ENCODE measurements at places on chromosomes 16 and 17.

DNA sequence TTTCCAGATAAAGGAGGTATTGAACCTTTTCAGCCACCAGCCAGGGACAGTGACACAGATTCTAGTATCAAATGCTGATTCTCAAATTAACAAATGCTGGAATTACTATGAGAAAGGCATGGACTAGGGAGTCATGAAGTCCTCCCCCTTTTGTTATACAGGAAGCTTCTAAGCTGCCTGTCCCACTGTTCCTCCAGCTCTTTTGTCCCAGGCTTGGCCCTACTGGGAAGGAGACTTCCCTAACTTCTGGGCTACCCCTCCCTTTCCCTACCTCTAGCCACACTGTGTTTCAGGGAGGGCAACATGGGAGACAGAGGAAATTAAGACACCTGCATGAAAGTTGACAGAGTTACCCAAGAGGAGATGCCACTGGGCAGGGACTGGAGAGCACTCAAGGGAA, 192.5 kb downstream of the CDH13 start:
- no peak overlapping the region for H3K27ac ChIP-seq
- no peak for DNase-seq
- no peaks in the 10 kb centered on the region for H3K36me3 ChIP-seq
- H3K27me3 ChIP-seq, result no peaks in the 10 kb centered on the region
- H3K4me3 ChIP-seq, result no peak overlapping the region
- H3K4me1 ChIP-seq, result no peaks in the 10 kb centered on the region

DNA sequence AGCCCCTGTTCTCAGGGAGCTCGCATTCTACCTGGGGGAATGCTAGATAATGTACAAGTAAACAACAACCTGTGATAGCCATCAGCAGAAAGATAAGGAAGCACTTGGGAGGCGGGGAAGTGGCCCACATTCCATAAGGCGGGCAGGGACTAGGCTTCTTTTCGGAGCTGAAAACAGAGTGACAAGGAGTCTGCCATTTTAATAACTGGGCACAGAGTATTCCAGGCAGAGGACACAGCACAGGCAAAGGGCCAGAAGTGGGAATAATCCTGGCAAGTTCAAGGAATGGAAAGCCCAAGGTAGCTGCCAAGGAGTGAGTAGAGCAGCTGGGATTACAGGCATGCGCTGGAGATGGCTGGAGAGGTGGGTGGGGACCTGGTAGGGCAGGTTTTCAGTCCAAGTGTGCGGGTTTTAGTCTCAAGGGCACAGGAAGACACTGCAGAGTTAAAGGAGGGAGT, 24.3 kb downstream of the USP43 start:
- DNase-seq, result no peak
- H3K27ac ChIP-seq, result no peak overlapping the region
- H3K36me3 ChIP-seq, result no peaks in the 10 kb centered on the region

- H3K36me3 ChIP-seq, result no peaks in the 10 kb centered on the region
- no peak overlapping the region for H3K27ac ChIP-seq
- no peak overlapping the region for H3K4me3 ChIP-seq
- no peaks in the 10 kb centered on the region for H3K27me3 ChIP-seq
These were observed 82.4 kb upstream of the CLEC3A start for GRCh38 chr16:77939968-77940367.

DNA sequence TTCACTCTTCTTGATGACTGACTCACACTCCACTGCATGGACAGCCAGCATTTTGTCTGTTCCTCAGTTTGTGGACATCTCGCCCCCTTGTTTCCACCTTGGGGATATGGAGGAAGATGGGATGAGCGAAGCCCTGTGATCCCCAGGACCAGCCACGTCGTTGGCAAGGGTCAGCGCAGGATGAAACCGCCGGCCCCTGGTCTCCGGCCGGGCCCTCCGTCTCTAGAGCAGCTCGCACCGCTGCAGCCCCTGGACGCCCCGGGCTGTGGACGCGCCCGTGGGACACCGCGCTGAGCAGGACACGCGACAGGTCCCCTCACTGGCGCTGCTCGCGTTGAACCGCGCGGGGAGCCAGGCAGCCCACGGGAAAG, 604 bp upstream of the ZC3H18 start:
- peak overlapping the region; percentile 91 for H3K4me3 ChIP-seq
- H3K27ac ChIP-seq, result peak overlapping the region; percentile 81
- H3K36me3 ChIP-seq, result peaks cover 9% of the 10 kb centered on the region
- no peak for DNase-seq

DNA sequence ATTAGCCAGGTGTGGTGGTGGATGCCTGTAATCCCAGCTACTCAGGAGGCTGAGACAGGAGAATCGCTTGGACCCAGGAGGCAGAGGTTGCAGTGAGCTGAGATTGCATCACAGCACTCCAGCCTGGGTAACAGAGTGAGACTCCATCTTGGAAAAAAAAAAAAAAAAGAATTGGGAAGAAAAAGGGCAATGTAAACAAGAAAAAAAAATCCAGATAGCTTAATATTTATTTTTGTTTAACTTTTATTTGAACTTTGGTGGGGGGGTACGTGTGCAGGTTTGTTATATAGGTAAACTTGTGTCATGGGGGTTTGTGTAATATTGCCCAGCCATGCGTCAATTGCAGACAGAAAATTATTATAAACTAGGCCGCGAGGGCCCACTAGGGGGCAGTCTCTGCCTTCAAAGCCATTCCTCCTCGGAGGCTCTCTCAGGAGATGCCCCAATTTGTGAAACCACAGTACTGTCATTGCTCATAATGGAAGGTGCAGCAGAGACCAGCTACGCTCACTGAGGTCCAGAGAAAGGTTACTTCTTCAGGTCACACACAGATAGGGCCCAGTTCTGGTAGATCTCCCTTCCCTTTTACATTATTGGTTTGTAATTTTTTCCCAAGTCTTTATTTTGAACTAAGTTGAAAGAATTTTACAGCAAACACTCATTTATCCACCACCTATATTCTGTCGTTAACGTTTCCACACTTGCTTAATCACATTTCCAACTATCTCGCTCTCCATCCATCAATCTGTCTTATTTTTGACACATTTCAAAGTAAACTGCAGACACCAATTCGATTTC, 206.2 kb downstream of the PRKCB start:
- H3K4me3 ChIP-seq, result no peak overlapping the region
- peak; percentile 35 for DNase-seq
- peaks cover 5% of the 10 kb centered on the region for H3K27me3 ChIP-seq
- H3K36me3 ChIP-seq, result no peaks in the 10 kb centered on the region

GRCh38 chr16:2027024-2028010, 615 bp downstream of the NHERF2 start:
- peak overlapping the region; percentile 98 for H3K27ac ChIP-seq
- no peak for DNase-seq
- H3K4me1 ChIP-seq, result peaks cover 82% of the 10 kb centered on the region
- no peaks in the 10 kb centered on the region for H3K36me3 ChIP-seq

DNA sequence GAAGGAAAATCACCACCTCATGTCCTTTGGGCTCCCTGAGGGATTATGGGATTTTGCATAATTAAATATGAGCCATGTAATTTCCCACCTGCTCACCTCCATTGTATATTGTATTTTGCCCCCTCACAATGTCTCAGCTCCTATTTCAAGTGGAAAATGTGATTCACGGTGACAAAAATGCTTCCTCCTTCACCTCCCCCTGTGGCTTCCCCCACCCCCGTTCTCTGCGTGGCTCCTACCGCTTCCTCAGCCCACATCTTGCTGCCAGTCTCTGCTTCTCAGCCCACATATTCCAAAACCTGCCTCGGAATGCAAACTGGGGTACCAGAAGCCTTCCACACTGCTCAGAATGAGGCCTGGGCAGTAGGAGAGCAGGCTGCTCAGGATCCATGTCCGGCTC, 394.5 kb upstream of the C16orf82 start:
- DNase-seq, result no peak
- H3K27me3 ChIP-seq, result no peaks in the 10 kb centered on the region
- H3K36me3 ChIP-seq, result no peaks in the 10 kb centered on the region
- no peak overlapping the region for H3K27ac ChIP-seq
- no peaks in the 10 kb centered on the region for H3K4me1 ChIP-seq

DNA sequence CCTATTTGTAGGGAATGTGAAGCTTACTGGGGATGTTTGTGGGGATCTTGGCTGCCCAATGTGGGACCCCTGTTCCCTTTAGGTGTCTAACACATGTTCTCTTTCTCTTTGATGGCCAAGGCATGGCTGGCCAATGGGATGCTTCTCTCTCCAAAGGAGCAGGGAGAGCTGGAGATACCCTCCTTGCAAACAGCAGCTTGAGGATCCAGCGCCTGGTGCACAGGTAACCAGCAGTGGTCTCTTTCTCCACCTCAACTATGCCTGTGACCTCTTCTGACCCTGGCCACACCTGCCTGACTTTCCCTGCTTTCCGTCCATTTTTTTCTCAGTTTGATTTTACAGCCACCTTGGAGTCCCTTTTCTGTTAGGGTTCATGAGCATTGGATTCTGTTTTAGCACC, 16.8 kb upstream of the NKD1 start:
- H3K27ac ChIP-seq, result no peak overlapping the region
- DNase-seq, result no peak
- H3K4me1 ChIP-seq, result no peaks in the 10 kb centered on the region
- H3K36me3 ChIP-seq, result no peaks in the 10 kb centered on the region
- H3K27me3 ChIP-seq, result no peaks in the 10 kb centered on the region
- no peak overlapping the region for H3K4me3 ChIP-seq

GRCh38 chr17:27578718-27579085, 52.3 kb upstream of the LGALS9 start:
- DNase-seq, result no peak
- no peaks in the 10 kb centered on the region for H3K27me3 ChIP-seq
- H3K27ac ChIP-seq, result peak overlapping the region; percentile 57
- H3K36me3 ChIP-seq, result no peaks in the 10 kb centered on the region

DNA sequence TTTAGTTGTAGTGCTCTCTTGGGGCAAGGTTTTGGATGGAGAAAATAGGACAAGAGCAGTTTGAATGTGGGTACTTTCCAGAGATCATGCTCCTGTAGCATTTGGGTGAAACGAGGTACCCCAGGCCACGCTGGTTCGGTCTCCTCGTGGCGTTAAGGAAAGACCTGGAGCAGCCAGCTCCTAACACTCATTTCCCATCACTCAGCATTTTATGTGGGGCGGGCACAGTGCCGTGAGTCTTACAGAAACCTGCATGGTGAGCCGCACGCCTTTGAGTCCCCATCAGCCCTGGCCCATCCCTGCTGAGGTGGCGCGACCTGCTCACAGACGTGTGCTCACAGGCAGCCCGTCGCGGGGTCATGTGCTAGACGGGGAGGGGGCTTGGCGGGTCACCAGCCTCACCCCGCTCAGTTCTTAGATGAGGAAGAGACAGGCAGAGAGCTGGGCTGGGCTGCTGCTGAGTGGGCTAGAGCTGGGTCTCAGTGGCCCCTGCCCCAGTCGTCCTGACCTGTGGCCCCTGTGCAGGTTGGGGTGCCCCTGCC, 37.3 kb downstream of the TBCD start:
- no peak for DNase-seq
- no peak overlapping the region for H3K27ac ChIP-seq
- no peaks in the 10 kb centered on the region for H3K36me3 ChIP-seq

- H3K27me3 ChIP-seq, result no peaks in the 10 kb centered on the region
- H3K36me3 ChIP-seq, result peaks cover 73% of the 10 kb centered on the region
- no peak overlapping the region for H3K27ac ChIP-seq
- DNase-seq, result no peak
- peaks cover 11% of the 10 kb centered on the region for H3K4me1 ChIP-seq
- no peak overlapping the region for H3K4me3 ChIP-seq
These were observed 24.9 kb downstream of the MLYCD start for GRCh38 chr16:83923581-83924365.

GRCh38 chr17:10842658-10843057, 4.8 kb upstream of the PIRT start:
- H3K4me1 ChIP-seq, result peaks cover 9% of the 10 kb centered on the region
- DNase-seq, result no peak
- H3K36me3 ChIP-seq, result no peaks in the 10 kb centered on the region

- no peak for DNase-seq
- H3K27ac ChIP-seq, result no peak overlapping the region
- no peaks in the 10 kb centered on the region for H3K4me1 ChIP-seq
- no peak overlapping the region for H3K4me3 ChIP-seq
- H3K27me3 ChIP-seq, result no peaks in the 10 kb centered on the region
These were observed 38.4 kb downstream of the FAM20A start for GRCh38 chr17:68562736-68563135.

- no peak overlapping the region for H3K4me3 ChIP-seq
- DNase-seq, result no peak
- H3K27ac ChIP-seq, result no peak overlapping the region
- no peaks in the 10 kb centered on the region for H3K27me3 ChIP-seq
- H3K36me3 ChIP-seq, result no peaks in the 10 kb centered on the region
- peaks cover 6% of the 10 kb centered on the region for H3K4me1 ChIP-seq
These were observed 58.4 kb downstream of the EPN2 start for GRCh38 chr17:19295473-19296135.
